ENCODE measurements at places on chromosomes 4 and X.

DNA sequence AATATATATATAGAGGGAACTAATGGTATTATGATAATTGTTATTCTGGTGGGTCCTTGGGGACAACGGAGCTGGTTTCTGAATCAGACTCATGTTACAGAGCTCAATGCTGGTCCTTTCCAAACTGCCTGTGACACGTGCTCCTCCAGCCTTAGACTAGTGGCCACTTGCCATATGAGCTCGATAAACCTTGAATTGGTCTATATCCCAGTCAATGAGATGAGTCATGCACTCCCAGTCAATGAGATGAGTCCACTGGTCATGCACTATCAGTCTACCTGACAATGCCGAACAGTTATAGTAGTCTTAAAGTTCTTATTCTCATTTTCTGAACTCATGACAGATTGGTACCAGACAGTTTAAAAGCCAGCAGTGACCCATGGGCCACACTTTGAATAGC is 325.2 kb downstream of the LDB2 start:
- DNase-seq, result peak; percentile 46

GRCh38 chr4:111230265-111230664 is 607.4 kb upstream of the PITX2 start:
- DNase-seq, result peak; percentile 38

DNA sequence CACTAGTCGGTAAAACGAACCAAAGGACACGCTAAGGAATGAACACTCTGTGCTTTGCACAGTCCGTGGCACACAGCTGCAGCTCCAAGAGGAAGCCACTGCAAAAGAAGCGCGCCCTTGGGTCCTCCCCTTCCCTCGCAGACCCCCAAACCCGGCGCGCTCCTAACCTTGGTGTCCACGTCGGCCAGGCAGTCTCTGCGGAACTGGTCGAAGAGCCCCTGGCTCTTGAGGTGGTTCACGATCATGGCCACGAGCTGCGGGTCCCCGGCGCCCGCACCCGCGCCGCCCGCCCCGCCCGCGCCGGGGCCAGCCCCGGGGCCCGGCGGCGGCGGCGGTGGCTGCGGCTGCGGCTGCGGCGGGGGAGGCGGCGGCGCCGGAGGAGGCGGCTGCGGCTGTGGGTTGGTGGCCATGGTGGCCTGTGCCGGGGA is 333 bp downstream of the BOD1L1 start:
- DNase-seq, result peak; percentile 2

GRCh38 chrX:48703642-48704481 is 7.3 kb downstream of the SUV39H1 start:
- DNase-seq, result peak; percentile 19

DNA sequence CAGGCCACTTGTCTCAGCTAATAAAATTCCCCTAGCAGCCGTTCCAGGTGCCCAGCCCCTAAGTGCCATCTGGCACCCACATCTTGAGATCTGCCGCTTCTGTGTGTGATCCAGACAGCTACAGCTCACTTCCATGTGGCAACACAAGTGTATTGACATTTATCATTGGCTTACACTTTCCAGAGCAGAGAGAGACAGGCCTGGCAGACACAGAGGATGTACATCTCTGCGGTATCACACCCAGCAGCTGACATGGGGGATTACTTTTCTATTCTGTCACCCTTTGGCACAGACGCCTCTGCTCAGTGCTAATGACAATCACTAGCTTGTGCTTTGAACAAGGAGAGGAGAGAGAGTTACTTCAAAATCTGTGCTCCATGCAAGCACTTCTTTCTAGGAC is 195.9 kb downstream of the KDR start:
- DNase-seq, result no peak

GRCh38 chr4:155667222-155667567 is 547 bp downstream of the GUCY1A1 start:
- DNase-seq, result peak; percentile 15

DNA sequence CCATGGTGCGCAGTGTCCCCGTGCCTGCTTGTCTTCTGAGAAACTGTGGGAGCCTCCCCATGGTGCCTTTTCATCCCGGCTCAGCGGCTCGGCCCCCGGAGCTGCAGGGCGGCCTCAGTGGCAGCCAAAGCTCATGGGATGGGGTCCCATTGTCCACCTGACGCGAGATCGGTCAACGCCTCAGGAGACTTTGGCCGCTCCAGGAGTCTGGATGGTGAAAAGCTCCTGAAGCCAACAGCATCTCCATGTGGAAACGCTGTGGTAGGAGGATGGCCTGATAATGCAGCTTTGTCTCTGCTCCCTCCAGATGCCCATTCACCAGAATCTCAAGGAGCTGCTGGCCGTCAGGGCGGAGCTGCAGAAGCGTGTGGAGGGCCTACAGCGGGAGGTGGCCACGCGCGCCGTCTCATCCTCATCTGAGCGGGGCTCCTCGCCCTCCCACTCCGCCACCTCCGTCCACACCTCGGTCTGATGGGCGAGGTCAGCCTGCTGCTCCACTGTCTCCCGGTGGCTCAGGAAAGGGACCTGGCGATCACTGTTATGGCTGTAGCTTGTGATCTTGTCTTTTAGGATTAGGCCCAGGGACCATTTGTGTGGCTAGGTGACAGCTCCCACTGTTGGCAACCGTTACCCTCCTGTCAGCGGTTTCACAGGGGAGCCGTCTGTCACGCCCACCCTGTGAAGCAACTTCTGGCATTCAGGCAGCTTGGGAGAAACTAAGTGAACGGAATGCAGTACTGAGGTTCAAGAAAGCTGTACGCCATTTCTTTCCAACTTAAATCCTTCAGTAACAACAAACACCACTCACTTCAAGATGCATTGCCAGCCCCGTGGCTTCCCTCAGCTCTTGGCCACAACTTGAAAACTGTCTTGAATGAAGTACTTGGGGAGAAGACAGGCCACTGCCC is 69.3 kb downstream of the MTMR1 start:
- no peak for DNase-seq

GRCh38 chr4:16194214-16194613 is 32.1 kb downstream of the TAPT1 start:
- peak; percentile 65 for DNase-seq

DNA sequence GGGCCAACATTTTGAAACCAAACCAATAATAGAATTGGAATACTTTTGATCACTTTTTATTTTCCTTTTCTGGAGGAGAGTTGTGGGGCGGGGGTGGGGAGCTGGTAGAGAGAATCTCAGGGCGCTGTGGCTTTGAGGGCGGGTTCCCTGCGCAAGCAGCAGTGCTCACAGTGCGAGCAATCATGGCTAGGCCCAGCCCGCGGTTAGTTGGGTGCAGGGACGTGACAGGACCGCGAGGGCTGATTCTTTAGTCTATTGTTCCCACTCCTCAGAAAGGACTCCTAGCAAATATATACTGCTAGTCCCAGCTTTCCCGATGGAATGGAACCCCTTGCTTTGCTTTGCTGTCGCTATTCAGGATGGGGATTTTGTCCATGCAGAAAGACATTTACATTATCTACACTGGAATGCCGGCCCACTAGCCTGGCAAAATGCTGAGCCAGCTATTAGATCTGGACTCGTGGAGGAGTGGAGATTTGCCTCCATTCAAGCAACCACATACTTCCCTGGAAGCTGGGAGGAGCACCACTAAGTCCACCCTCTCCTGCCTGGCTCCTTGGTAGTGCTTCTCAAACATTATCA is 23.9 kb upstream of the APLN start:
- DNase-seq, result no peak

- no peak for DNase-seq
Measured at GRCh38 chr4:186201535-186202230, 10.3 kb downstream of the CYP4V2 start.

DNA sequence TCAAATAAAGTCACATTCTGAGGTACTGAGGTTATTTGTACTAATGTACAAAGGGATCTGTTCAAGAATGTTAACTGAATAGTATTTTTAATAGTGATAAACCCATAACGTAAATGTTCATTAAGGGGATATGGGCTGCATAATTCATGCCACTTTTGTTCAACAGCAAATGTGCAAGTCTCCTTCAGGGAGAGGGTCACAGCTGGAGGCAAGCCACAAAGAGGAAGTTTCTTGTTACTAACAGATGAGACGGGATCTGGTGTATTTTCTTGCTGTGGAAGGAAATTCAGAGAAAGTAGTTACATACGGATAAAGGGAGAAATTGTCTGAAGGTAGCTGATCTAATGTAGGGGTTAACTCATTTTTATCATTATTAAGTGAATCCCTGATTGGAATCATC is 10.0 kb downstream of the ZFP42 start:
- DNase-seq, result no peak

- no peak for DNase-seq
Measured at GRCh38 chr4:153433754-153434105, 32.4 kb upstream of the TMEM131L start.

- no peak for DNase-seq
Measured at GRCh38 chr4:58477950-58478349, 1367.8 kb upstream of the IGFBP7 start.

DNA sequence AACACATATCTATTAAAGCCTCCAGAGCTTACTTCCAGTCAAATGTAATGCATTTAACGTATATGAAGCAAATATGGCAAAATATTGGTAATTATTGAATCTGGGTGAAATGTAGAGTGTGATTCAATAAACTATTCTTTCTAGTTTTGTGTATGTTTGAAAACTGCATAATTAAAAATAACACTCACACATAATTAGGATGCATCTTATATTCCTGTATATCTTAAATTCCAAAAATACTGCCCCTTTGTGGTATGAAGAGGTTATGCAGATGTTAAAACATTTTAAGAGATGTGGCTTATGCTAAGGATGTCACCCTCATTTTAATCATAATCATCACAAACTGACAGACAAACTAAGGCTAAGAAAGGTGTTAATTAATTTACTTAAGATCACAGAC is 182.9 kb downstream of the COX18 start:
- peak; percentile 15 for DNase-seq

- DNase-seq, result no peak
Measured at GRCh38 chr4:141142423-141142822, 9.2 kb upstream of the RNF150 start.

GRCh38 chrX:10828036-10828435 is 207.7 kb upstream of the MID1 start:
- DNase-seq, result no peak

GRCh38 chrX:24215272-24215671 is 65.7 kb downstream of the ZFX start:
- no peak for DNase-seq

DNA sequence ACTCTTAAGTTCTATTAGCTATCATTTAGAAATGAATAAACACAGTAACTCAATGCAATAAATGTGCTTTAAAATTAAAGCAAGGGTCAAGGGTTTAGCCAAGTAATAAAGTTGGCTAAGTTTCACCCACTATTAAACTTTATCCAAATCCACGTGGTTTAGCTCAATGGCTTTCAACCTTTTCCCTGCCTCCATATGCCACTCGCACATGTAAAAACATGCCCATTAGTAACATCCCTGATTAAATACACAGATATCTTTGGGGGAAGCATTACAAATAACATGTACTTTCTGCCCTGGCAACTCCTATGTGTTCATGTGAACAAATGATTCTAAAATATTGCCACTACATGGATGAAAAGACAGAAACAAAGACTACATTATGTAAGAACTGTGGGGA is 130.8 kb downstream of the ZAR1 start:
- no peak for DNase-seq

- peak; percentile 64 for DNase-seq
Measured at GRCh38 chrX:13721819-13722519, 12.5 kb downstream of the TRAPPC2 start.

GRCh38 chrX:38165023-38165422 is 55.6 kb downstream of the SRPX start:
- DNase-seq, result no peak

DNA sequence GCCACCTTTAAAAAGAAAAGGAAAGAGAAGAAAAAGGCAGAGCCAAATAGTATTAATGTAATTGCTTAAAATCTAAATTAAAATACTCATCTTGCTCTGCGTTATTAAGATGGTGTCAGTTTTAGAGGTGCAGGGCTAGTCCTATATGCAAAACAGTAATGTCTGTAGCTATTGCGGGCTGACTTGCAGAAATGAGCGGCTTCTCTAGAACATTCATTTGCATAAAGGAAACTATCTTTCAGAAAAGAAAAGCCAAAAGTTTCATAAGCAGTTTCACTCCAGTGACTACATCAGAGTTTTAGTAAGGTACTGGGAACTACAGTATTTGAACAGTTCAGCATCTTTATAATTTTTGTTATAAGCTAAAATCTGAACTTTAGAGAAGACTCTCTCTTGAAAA is 6.0 kb downstream of the SMAD1 start:
- no peak for DNase-seq

DNA sequence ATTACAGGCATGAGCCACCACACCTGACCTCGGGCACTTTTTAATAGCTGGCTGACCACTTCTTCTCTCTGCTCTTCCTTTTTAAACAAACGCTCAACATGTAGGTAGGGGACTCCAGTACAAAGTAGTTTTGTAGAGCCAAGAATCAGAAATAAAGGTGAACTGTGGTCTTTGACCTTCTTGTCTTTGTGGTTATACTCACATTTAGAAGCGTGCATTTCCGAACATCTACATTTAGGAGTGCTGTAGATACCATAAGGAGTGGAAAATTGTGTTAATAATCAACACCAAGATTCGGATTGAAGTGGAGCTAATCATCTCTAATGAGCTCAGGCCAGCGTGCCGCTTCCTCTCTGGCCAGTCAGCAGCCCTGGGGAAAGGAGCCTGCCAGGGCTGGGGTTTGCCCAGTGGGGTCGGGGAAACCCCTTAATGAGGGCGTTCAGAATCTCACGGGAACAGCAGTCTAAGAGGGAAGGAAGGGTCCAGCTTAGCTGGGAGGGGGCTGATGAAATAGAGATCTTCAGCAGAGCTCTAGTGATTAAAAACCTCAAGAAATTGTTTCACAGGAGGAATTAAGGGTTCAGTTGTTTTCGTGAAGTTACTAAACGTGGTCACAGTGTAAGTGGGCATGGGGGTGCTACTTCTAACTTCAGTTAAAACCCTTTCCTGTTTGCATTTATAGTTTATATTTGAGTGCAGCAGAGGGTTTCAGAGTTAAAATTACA is 81.2 kb downstream of the GAB1 start:
- DNase-seq, result no peak

GRCh38 chr4:67531379-67531962 is 13.8 kb downstream of the CENPC start:
- DNase-seq, result no peak

Data from astrocyte of the spinal cord (primary cell).